ENCODE measurements at places on chromosomes 1 and 21. TPM values are rescaled to one million over a fixed set of nuclear protein-coding genes. Genes with fewer than 3 reads are reported as not detected.

The NR1I3 gene
- total RNA-seq = not detected

The CSF3R gene
- total RNA-seq = not detected

The FAAP20 gene
- total RNA-seq = 28.3 TPM

The KRTAP19-3 gene
- total RNA-seq = not detected

The B3GALT6 gene
- total RNA-seq = 23.6 TPM

The S100A1 gene
- total RNA-seq = not detected

The CD48 gene
- total RNA-seq = not detected

The C8B gene
- total RNA-seq = not detected

The ESPN gene
- total RNA-seq = 13.7 TPM

The ZMYND12 gene
- total RNA-seq = 0.09 TPM

The OR6N1 gene
- not detected for total RNA-seq

The CD53 gene
- not detected for total RNA-seq

The KRTAP11-1 gene
- total RNA-seq = not detected

The NUP210L gene
- total RNA-seq = not detected

The TLR5 gene
- 2.1 TPM for total RNA-seq

The LY9 gene
- total RNA-seq = not detected

The IL22RA1 gene
- total RNA-seq = 2.1 TPM

The TMEM82 gene
- not detected for total RNA-seq

The AMY1B gene
- total RNA-seq = not detected

The TTLL10 gene
- total RNA-seq = not detected

The AJAP1 gene
- 0.56 TPM for total RNA-seq

The AIRE gene
- not detected for total RNA-seq

The PBXIP1 gene
- 27.4 TPM for total RNA-seq

The CATSPERE gene
- total RNA-seq = not detected

The NBPF4 gene
- total RNA-seq = not detected

The CORT gene
- 0.78 TPM for total RNA-seq

The TRIM67 gene
- not detected for total RNA-seq

The PGLYRP3 gene
- 6.0 TPM for total RNA-seq

The RGS13 gene
- total RNA-seq = not detected

The ERICH3 gene
- total RNA-seq = not detected

Measured in airway epithelial cell (primary cell).